ENCODE measurements at places on chromosomes 12 and 14.
A peak's percentile ranks its signal among the peaks of the same experiment; 100 is the strongest.

- no peak for DNase-seq
Observed at GRCh38 chr12:27542628-27543027, 18.6 kb downstream of the PPFIBP1 start.

- DNase-seq: peak; percentile 0
Observed at GRCh38 chr12:15788233-15789219, 662 bp downstream of the EPS8 start.

DNA sequence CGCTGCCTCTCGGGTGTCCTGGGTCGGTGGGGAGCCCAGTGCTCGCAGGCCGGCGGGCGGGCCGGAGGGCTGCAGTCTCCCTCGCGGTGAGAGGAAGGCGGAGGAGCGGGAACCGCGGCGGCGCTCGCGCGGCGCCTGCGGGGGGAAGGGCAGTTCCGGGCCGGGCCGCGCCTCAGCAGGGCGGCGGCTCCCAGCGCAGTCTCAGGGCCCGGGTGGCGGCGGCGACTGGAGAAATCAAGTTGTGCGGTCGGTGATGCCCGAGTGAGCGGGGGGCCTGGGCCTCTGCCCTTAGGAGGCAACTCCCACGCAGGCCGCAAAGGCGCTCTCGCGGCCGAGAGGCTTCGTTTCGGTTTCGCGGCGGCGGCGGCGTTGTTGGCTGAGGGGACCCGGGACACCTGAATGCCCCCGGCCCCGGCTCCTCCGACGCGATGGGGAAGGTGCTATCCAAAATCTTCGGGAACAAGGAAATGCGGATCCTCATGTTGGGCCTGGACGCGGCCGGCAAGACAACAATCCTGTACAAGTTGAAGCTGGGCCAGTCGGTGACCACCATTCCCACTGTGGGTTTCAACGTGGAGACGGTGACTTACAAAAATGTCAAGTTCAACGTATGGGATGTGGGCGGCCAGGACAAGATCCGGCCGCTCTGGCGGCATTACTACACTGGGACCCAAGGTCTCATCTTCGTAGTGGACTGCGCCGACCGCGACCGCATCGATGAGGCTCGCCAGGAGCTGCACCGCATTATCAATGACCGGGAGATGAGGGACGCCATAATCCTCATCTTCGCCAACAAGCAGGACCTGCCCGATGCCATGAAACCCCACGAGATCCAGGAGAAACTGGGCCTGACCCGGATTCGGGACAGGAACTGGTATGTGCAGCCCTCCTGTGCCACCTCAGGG is 679 bp downstream of the ARF6 start:
- peak; percentile 69 for DNase-seq

- DNase-seq: no peak
Observed at GRCh38 chr12:10853776-10854175, 4.5 kb upstream of the PRR4 start.

GRCh38 chr12:128265566-128265965 is 1.4 kb upstream of the TMEM132C start:
- DNase-seq: no peak

All from stimulated activated CD4-positive, alpha-beta T cell treated with anti-CD3 and anti-CD28 coated beads, Interleukin-12 subunit alpha, Interleukin-12 subunit beta, amount 100 ng/mL, for 24 hours (primary cell).